ENCODE measurements at places on chromosomes 4 and X.

DNA sequence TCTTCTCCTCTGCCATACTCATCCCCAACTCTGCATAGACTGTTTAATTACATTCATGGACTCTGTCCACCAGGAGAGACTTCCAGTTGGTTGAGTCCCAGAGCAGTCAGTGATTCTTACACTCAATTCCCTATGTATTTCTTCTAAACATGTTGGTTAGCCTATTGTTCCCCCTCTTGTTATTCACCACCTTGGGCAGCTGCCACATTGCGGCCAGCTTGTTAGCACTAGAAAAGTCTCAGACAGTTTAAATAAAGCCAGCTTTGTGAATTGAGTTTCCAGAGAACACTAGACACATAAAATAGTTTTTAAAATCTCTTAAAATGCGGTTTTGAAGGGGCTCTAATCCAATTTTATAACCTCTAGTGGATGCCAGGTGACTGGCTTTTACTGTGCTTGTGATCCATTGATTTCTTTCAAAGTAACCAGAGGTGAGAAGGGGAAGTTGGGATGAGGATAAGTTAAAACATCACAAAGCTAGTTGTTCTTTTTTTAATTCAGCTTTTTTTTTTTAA lies 827.7 kb downstream of the FSTL5 start:
- no peak for DNase-seq

GRCh38 chr4:10033191-10033881 lies 12.0 kb upstream of the SLC2A9 start:
- no peak for DNase-seq

- DNase-seq = no peak
These were observed 93.9 kb downstream of the FAM53A start for GRCh38 chr4:1590244-1590643.

GRCh38 chr4:144411119-144411518 lies 234.8 kb upstream of the HHIP start:
- DNase-seq = no peak

GRCh38 chrX:115560978-115561604 lies at the start of gene PLS3:
PLS3 (plus strand) TSS chrX:115561174; CDS start chrX:115610251, 49,077 bp downstream.
- DNase-seq = no peak

DNA sequence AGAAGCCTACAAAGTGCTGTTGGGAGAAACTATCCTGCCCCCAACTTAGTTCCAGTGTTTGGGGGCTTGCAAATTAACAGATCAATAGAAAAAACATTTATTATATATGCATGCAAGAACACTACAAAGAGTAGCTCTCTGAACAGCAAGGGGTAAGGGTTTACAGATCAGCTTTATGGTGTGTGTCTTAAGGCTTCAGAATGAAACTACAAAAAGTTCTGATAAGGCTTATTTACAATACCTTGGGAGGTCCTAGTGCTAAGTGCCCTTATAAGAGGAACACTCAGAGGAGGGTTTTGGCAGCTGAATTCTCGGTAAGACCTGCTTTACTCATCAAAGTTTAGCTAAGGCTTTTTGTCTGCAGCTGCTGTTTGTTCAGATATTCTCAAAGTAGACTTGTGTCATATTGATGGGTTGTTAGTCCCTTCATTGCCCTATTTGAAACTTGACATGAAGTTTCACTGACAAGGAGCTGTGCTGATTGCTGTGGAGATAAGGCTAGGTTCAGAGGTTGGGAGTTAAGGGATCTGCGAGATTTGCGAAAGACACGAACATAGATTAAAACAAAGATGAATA lies 7.7 kb downstream of the ERVMER34-1 start:
- DNase-seq = no peak

DNA sequence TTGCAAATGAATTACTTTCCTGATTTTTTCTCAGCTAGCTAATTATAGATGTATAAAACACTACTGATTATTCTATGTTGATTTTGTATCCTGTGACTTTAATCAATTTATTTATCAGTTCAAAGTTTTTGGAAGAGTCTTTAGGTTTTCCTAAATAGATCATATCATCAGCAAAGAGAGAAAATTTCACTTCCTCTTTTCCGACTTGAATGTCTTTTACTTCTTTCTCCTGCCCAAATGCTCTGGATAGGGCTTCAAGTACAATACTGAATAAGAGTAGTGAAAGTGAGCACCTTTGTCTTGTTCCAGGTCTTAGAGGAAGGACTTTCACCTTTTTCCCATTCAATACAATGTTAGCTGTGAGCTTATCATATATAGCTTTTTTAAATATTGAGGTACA lies 417.9 kb downstream of the PDGFC start:
- no peak for DNase-seq

- no peak for DNase-seq
These were observed 111.6 kb upstream of the ZFP42 start for GRCh38 chr4:187883836-187884475.

DNA sequence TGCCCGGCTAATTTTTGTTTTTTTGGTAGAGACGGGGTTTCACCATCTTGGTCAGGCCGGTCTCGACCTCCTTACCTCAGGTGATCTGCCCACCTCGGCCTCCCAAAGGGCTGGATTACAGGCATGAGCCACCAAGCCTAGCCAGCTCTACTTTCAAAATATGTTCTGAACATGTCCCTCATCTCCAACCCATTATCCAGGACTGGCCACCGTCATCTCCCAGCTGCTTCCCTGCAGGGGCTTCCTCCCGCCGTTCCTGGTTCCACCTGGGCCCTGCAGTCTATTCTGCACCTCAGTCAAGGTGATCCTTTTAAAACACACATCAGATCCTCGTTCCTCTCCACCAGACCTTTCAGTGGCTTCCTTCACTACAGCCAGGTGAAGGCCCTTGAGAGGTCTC lies 80.9 kb upstream of the NKX1-1 start:
- DNase-seq = no peak

DNA sequence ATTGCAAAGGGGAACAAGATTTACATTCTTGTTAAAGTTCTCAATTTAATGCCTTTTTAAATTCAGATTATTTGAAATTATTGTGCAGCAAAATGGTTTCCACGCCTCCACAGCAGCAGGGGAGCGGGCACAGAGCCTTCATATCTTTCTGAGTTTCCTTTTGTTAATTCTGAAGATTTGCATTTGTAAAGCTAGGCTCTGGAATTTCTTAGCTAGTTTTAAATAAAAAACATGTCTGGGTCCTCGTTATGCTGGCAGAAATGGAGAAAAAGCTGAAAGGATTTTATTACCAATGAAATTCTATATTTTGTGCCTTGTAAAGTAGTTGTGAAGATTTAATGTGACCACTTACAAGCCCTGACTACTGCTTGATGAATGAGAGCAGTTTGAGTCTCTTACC lies 40.8 kb upstream of the MAGED1 start:
- DNase-seq = no peak

DNA sequence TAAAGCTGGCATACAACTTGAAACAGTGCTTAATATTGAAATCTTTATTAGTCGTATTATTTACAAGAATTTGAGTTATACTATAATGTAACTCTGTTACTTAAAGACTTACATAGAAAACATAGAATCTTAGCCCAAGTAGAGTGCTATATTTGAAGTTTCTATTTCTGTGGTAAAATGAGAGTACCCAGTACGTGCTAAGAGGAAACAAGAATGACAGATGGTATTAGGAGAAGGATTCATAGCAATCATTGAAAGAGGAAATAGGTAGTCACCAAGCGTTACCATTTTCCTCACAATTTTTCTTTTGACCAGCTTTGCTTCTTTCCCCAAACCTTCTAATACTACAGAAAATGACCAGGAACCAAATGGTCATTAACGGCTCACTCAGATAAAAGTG lies 412.1 kb upstream of the GRIA3 start:
- DNase-seq = no peak

DNA sequence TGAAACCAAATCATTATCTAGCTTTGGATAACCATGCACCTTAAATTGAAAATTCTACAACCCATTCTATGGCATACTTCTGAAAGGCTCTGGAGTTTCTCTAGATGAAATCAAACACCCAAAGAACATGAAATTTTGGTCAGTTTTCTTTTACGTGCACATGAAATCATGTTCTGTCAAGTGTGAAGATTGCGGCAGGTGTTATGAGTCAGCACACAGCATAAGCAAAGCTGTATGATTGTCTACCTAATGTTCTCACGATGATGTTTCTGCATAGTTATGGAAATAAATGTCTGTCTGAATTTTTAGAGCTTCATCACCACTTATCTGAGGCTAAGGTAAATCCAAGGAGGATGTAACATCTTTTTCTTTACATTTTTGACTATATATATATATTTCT lies 495.3 kb downstream of the IL1RAPL1 start:
- no peak for DNase-seq

All from OCI-LY7 (cell line).